ENCODE measurements at places on chromosomes 1 and 21.
A peak's percentile ranks its signal among the peaks of the same experiment; 100 is the strongest.

GRCh38 chr21:14353726-14354125 is 29.2 kb downstream of the HSPA13 start:
- no peak for DNase-seq

- DNase-seq = no peak
Measured at GRCh38 chr1:198850196-198850595, 211.4 kb downstream of the PTPRC start.

DNA sequence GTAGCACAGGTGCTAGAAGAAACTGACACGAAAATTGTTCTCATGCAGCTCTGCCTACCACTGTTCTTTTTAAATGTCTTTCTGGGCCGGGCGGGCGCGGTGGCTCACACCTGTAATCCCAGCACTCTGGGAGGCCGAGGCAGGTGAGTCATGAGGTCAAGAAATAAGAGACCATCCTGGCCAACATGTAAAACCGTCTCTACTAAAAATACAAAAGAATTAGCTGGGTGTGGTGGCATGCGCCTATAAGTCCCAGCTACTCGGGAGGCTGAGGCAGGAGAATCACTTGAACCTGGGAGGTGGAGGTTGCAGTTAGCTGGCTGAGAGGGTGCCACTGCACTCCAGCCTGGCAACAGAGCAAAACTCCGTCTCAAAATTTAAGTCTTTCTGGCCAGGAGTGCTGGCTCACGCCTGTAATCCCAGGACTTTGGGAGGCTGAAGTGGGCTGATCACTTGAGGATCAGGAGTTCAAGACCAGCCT is 947 bp upstream of the RIT1 start:
- no peak for DNase-seq

DNA sequence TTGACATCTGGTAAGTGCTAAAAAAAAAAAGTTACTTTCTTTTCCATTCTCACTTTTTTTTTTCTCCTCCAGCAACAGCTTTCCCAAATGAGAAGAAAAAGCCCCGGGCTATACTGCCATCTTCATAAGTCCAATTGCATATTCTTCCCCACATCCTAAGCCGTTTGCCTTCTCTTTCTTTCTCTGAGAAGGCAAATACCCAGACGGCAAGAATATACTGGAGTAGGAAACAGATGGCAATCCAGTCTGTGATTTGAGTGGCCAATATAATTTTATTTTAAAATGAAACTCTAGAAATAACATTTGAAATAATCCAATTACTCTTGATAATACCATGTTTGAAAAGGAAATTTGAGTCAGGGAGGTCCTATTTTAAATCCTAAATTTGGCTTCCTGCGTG is 44.6 kb upstream of the GREM2 start:
- DNase-seq = no peak

DNA sequence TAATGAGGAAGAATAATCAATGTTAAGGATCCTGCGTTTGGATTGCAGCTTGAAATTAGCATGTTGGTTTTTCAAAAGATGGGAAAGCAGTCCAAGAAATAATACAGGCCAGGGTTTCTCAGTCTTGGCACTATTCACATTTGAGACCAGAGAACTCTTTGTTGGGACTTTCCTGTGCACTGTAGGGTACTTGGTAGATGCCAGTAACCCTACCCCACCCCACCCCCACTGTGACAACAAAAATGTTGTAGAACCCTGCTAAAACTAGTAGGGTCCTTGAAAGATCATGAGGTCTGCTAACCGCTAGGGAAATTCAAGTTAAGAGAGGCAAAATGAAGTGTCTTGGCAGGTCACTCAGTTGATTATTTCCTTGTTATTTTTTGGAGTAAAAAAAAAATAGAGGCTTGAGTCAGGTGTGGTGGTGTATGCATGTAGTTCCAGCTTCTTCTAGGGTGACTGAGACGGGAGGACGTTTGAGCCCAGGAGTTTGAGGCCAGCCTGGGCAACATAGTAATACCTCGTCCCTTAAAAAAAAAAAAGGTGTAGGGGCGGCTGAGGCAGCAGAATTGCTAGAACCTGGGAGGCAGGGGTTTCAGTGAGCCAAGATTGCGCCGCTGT is 53.3 kb downstream of the SPEN start:
- no peak for DNase-seq

- no peak for DNase-seq
Measured at GRCh38 chr1:179107706-179108629, 26.1 kb downstream of the TOR3A start.

- DNase-seq = no peak
Measured at GRCh38 chr1:215459136-215459535, 108.0 kb upstream of the KCTD3 start.

DNA sequence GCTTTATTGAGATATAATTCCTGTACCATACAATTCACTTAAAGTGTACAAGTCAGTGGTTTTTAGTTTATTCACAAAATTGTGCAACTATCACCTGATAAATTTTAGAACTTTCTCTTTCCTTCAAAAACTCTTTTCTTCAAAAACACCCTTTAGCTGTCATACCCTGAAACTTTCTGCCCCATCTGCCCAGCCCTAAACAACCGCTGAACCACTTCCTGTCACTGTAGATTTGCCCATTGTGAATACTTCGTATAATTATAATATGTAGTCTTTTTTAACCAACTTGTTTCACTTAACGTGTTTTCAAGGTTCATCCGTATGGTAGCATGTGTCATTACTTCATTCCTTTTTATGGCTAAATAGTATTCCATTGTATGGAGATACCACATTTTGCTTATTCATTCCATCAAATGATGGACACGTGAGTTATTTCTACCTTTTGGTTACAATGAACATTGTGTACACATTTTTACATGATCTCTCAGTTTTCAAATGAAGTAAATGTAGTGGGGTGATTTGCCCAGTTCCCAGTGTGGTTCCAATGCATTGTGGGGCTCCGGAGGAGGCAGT is 37.9 kb downstream of the WNT4 start:
- DNase-seq = no peak

GRCh38 chr21:32352526-32352925 is 40.3 kb downstream of the URB1 start:
- DNase-seq = no peak

- DNase-seq = peak; percentile 87
Measured at GRCh38 chr21:36135391-36136102, 668 bp downstream of the CBR3 start.

- no peak for DNase-seq
Measured at GRCh38 chr1:94094469-94095111, 26.4 kb downstream of the ABCA4 start.

DNA sequence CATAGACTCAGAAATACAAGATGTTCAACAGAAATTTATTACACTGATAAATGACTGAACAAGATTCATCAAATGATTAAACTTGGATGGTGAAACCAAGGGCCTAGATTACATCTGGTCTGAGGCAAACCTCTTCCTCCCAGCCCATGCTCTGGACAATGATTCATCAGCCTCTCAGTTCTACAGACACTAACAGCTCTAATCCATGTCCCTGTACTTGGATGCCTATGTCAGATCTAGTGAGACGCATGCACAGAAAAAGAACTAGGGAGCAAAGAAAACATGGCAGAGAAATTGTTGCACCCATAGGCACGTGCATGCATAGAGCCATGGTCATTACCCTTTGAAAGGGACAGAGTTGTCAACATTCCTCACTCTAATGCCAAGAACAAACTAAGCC is 250.1 kb downstream of the KCNH1 start:
- no peak for DNase-seq

GRCh38 chr1:63723602-63724001 is 50.2 kb upstream of the ROR1 start:
- no peak for DNase-seq

- peak; percentile 91 for DNase-seq
Measured at GRCh38 chr1:155206891-155207805, 549 bp downstream of the THBS3 start.

DNA sequence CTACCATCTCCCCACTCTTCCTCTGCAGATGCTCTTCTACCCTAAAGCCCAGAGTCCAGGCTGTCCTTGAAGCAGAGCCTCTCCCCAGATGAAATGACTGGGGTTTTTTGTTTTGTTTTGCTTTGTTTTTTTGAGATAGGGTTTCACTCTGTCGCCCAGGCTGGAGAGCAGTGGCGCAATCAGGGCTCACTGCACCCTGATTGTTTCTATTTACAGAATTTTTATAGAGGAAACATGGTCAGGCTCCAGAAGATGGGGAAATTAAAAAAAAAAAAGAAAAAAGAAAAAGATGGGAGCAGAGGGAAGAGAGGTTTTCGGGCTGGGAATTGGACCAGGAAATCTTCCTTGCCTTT is 43.7 kb upstream of the ZNF281 start:
- no peak for DNase-seq

DNA sequence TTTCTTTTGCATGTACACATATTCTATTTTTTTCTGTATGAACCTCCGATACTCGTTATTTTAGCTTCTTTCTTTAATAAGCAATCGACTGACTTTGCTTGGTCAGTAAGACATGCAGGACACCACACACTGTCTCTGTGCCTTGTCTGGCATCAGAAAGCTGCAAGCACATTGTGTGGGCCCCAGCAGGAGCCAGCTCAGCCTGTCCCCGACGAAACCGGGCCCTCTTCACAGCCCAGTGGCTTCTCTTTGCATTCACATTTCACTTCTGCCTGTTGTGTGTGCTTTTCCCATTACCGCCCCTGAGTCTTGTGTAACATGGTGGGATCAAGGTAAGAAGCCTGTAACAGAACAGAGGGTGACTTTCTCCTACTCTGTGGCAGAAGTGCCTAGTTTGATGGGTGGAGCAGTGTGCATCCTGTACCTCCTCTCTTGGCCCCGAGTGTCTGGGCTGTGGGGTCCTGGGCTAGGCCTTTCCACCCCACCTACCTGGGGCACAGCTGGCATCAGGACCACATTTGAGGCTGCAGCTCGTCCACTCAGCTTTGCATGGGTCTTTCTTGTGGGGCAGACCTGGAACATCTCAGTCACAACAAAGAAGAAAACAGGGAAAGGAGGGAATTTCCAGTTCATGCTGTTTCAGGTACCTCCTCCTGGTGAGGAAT is 118.9 kb upstream of the COL6A1 start:
- DNase-seq = no peak

DNA sequence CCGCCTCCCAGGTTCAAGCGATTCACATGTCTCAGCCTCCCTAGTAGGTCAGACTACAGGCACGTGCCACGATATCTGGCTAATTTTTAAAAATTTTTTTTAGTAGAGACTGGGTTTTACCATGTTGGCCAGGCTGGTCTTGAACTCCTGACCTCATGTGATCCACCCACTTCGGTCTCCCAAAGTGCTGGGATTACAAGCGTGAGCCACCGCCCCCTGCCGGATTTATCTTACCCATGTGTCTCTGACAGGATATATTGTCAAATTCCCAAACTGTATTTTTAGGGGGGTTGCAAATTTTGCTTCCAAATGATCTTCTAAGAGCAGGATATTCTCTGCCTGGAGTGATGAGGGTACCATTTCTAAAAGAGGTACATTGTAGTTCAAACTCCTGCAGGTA is 74.3 kb downstream of the KIF26B start:
- no peak for DNase-seq

- no peak for DNase-seq
Measured at GRCh38 chr1:59133997-59134396, 162.9 kb upstream of the FGGY start.

- DNase-seq = no peak
Measured at GRCh38 chr1:246261639-246262038, 245.4 kb downstream of the SMYD3 start.
